ENCODE measurements at places on chromosomes 6 and 20. TPM values are rescaled to one million over a fixed set of nuclear protein-coding genes. Genes with fewer than 3 reads are reported as not detected.

- DNase-seq, result no peak
Measured at GRCh38 chr6:108566406-108566805, 5.7 kb downstream of the FOXO3 start.

DNA sequence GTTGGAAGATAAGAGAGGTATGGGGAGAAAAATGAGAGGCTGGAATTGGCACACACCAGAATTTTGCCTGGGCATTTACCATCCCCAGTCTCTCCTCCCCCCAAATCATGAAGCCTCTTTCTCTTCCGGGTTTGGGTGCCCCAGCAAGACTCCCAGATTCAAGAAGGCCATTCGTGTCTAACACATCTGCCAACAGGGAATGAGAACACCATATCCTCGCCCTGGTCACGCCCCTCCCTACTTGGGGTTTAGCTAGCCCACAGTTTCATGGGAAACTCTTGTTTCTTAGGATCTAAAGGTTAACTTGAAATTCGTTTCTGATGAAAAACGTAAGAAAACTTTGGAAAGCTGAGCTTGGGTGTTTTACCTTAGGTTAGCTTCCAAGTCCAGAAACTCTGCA is 105.5 kb upstream of the TMEM170B start:
- no peak for DNase-seq

The ELOVL4 gene
- total RNA-seq, result 0.35 TPM

DNA sequence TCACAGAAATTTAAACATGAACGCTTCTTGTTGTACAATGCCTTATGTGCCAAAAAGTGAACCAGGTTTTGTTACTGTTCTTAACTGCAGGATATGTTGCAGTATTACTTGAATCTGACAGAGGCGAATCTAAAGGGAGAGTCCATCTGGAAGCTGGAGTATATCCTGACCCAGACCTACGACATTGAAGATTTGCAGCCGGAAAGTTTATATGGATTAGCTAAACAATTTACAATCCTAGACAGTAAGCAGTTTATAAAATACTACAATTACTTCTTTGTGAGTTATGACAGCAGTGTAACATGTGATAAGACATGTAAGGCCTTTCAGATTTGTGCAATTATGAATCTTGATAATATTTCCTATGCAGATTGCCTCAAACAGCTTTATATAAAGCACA is 19.9 kb downstream of the SMPDL3A start:
- no peak for DNase-seq

GRCh38 chr6:160365117-160365516 is 16.9 kb downstream of the SLC22A3 start:
- no peak for DNase-seq

DNA sequence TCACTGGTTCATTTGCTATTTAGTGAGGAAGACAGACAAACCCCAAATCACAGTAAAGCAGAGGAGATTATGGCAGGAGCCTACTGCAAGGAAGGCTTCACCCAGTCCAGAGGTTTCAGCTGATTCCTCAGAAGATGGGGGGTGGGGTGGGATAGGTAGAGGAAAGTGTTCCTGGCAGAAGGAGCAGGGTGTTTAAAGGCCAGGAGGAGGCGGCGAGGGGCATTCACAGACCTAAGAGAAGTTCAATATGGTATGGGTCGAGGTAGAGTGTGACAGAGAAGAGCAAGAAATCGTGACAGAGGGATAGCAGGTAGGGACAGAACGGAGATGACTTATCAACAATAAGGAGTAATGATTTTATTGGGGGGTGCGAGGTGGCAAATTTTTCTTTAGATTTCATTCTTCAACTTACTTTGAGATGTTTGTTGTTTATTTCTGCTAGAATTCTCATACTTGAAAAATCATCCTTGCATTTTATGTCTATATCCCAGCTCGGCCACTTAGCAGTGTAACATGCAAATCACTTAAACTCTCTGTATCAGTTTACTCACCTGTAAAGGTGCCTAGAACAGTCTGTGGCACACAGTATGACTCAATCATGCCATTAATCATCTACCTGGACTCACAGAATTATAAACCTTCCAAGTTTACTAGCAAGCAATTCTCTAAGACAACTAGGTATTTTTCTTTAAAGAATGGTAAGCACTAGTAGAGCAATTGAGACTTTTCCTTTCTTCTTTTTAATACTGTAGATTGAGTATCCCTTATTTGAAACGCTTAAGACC is 176.7 kb downstream of the REV3L start:
- no peak for DNase-seq

Measured in cardiac septum (tissue), 1 donor.